ENCODE measurements at places on chromosomes 7 and 10.

DNA sequence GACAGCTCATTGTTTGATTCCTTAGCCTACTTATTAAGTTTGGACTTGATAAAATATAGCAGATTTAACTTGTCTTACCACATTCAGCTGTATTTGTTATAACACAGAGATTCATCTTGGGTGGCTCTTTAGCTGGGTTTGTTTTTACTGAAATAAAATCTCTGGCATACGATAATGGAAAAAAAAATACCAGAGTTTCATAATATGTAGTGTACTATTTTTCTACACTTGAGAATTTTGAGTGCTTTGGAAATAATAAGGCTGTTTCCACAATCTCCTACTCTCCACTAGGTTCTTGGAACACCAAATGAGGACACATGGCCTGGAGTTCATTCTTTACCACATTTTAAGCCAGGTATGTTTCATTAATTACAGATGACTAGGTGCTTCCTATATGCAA is 218.6 kb upstream of the FZD1 start:
- no peak for DNase-seq

DNA sequence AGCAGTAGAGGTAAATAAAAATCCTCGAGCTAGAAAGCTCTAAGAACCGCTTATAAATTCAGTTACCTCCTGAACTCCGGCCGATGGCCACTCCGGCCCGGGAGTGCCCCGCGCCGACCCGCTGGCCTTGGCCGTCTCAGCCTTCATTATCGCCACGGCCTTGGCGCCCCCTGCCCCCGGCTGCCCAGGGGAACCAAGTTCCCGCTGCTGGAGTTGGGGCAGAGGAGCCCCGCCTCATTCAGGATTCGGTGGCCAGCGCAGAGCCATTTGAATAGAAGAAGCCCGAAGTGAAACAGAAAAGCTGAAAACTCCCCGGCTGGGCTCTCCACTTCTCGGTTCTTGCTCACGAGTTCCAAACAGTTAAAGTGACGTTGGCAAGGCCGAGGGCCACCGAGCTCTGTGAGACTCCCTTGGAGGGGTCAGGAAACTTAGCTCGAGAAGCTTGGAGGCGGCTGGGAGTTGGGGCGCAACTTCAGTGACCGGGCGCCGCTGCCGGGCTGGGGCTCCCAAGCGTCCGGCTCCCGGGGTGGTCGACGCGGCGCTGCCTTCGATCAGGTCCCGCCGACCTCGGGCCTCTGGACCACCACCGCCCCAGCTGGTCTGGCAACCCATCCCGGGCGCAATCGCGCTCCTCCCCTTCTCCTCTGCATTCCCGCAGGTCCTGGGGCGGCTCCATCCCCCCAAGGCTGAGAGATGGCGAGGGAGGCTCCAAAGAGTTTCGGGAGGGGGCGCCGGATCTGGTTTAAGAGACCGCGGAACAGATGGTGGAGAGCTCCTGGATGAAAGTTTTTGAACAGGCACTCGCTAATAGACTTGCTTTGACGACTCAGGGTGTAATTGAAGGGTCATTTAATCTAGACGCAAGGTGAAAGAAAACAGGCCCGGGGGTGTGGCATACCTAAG is 5.8 kb upstream of the FEZF1 start:
- DNase-seq: no peak

- no peak for DNase-seq
These were observed 1.4 kb downstream of the CDK5 start for GRCh38 chr7:151056283-151056665.

GRCh38 chr10:50367732-50368131 is 116.4 kb upstream of the ASAH2 start:
- peak; percentile 46 for DNase-seq

GRCh38 chr7:73972614-73973013 is 55.4 kb upstream of the ELN start:
- no peak for DNase-seq

GRCh38 chr10:73433538-73433867 is at the start of gene MSS51:
MSS51 (minus strand) TSS chr10:73433561; CDS start chr10:73428284, 5,277 bp downstream.
- DNase-seq: no peak

DNA sequence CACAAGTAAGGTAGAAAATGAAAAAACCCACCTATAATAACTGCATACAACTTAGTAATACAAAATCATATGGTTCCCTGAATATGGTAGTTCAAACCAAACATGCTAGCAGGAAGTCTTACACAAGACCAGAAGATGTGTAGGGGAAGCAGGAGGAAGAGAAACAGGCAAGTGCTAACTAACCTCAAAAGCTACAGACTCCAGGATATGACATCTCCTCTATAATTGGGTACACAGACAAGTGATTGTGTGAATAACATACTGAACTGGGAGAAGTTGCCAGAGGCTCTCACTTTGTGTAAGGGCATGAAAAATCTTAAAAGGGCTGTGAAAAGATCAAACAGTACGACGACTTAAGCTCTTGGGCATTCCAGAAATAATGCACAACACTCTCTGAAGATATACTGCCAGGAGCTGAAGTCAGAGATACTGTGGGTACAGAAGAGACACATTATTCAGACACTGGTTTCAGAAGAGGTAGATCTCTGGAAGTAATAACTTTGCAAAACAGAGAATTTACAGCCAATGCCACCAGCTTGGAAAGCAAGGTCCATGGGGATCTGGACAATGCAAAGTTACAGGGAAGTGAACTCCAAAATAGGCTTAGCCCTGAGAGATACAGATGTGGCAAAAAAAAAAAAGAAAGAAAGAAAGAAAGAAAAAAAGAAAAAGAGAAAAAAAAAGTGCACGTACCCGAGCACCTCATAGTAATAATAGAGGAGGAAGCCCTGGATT is 767.2 kb downstream of the TNS3 start:
- no peak for DNase-seq

DNA sequence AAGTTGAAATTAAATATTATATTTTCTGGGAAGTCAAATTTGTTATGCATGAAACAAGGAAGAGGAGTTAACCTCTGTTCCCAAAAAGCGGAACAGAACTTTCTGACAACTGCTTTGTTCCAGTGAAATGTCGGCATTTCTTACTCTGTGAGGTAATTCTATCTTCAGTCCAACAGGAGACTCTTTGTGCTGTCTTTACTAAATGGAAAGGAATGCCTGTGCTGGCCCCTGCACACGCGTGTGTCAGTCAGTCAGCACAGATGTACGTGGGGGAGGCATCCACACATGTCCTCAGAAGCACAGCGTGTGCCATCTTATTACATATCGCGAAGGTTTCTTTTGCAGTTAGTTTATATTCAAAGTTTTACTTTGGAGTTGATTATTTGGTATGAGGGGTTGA is 37.5 kb downstream of the NET1 start:
- DNase-seq: no peak

GRCh38 chr7:102291056-102291915 is 4.6 kb downstream of the SH2B2 start:
- DNase-seq: no peak

- DNase-seq: no peak
These were observed 1454.8 kb upstream of the LRRTM3 start for GRCh38 chr10:65470986-65471385.

- no peak for DNase-seq
These were observed 42.4 kb downstream of the PRPF18 start for GRCh38 chr10:13629116-13629515.

- peak; percentile 76 for DNase-seq
These were observed 48.2 kb upstream of the ANKRD1 start for GRCh38 chr10:90969121-90969534.

DNA sequence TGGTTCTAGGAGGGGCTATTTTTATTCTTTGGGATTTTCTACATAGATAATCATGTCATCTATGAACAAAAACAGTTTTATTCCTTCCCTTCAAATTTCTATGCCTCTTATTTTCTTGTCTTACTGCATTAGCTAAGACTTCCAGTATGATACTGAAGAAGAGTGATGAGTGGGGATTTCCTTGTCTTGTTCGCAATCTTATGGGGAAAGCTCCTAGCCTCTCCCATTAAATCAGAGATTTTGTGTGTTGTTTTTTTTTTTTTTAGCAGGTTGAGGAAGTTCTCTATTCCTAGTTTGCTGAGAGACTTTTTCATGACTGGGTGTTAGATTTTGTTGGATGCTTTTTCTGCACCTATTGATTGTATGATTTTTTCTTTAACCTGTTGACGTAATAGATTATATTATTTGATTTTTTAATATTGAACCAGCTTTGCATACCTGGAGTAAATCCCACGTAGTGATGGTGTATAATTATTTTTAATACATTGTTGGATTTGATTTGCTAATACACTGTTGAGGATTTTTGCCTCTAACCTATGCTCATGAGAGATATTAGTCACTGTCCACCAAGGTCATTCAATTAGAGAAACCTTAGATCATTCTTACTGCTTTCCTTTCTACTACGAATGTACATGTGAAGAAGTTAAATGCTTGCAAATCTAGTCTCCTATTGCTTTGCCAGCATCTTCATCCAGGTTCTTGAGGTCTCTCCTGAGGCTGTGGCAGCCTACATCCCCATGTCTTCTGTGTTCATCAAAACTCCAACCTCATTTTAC is 6.5 kb downstream of the ATP5F1C start:
- DNase-seq: no peak

- DNase-seq: no peak
These were observed 8.2 kb upstream of the CYP17A1 start for GRCh38 chr10:102845352-102845902.

GRCh38 chr7:146375170-146375569 is 258.6 kb downstream of the CNTNAP2 start:
- DNase-seq: peak; percentile 38

GRCh38 chr10:97095701-97096260 is 90.0 kb downstream of the SLIT1 start:
- DNase-seq: no peak

DNA sequence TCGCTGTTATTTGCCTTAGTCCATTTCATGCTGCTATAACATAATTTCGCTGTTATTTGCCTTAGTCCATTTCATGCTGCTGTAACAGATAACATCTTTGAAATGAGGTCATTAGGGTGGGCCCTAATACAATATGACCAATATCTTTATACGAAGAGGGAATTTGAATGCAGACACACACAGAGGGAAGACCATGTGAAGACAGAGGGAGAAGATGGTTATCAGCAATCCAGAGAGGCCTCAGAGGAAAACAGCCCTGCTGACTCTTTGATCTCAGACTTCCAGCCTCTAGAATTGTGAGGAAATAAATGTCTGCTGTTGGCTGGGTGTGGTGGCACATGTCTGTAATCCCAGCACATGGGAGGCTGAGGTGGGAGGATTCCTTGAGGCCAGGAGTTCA is 404.9 kb downstream of the TYW1 start:
- no peak for DNase-seq

DNA sequence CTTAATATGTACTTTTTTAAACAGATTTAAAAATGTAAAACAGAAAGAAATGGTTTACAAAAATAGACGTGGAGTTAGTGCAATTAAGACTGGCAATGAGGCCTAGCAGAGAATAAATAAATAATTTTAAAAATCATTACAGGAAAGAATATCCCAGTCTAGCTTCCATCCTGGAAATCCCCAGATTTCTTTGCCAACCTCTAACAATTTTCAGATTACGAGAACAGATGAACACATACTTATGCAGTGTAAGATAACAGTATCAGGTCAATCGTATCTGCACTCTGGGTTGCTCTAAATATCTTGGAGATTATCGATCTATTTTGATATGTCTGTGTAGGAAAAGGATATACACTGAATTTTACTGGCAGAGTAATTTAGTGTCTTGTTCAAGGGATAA is 210.5 kb downstream of the SEMA3A start:
- DNase-seq: peak; percentile 21

- no peak for DNase-seq
These were observed 27.8 kb downstream of the BPGM start for GRCh38 chr7:134674424-134674823.

GRCh38 chr7:33485747-33486493 is 356.6 kb downstream of the BBS9 start:
- no peak for DNase-seq

DNA sequence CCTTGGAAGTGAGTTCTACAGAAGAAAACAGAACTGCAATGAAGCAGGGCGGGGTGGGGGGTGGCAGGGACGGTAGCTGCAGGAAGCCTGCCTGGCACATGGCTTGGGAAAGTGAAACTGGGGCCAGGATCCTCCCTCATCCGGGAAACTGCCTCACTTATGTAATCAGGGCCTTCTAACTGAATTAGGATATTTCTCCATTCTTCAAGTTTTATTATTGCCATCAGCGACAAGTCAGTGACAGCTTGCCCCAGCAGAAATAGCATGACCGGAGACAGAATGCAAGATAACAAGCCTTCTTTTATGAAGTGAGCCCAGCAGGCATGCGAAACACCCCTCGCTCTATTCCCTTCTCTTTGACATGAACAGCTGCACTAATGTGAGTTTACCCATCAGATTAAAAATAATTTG is 77.5 kb upstream of the CACUL1 start:
- DNase-seq: no peak

- DNase-seq: peak; percentile 71
These were observed 20.0 kb downstream of the LRRD1 start for GRCh38 chr7:92158660-92159575.

DNA sequence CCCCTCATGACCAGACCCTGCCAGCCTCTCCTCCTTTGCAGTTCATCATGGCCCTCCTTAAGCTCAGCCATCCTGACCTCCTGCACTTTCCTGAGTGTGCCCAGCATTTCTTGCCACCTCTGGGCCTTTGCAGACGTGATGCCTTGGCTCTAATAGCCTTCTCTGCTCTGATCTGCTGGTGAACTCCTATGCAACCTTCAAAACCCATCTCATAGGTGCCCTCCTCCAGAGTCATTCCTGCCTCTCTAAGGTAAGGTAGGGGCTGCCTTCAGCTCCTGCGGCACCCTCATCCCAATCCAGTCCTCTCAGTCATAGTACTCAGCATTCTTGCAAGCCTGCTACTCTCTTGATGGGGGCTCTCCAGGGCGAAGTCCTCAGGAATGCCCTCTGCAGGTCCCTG is 19.3 kb upstream of the ELN start:
- no peak for DNase-seq

GRCh38 chr7:95646350-95646749 is 50.0 kb upstream of the PDK4 start:
- no peak for DNase-seq

GRCh38 chr7:44244282-44244681 is 43.5 kb downstream of the YKT6 start:
- no peak for DNase-seq

DNA sequence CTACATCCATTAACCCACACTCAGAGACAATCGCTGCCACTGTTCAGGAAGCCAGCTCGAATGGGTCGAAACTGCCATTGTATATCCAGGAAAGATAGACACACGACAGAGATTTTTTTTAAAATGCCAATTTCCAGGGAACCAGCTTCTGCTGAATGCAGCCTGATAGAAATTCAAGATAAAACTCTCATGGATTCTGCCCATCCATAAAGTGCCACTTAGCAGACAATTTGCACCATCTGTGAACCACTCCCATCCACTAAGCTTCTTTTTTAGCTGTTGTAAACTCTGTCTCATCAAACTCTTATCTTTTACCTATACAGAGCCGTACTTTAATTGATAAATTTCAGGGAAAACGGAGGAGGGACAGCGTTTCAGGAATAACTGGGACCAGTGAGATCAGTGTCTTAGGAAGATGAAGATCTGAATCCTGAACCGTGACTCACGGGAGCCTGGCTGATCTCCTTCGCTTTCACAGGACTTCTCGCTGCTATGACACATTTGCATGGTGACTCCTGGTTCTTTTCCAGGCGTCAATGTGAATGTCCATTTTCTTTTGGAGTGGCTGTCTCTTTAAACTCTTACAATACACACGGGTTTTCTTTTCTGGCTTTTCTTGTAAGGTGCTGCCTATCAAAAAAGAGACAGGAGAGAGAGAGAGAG is 103.4 kb downstream of the FAM204A start:
- DNase-seq: peak; percentile 40

- DNase-seq: no peak
These were observed 618.0 kb upstream of the LRRTM3 start for GRCh38 chr10:66307826-66308225.

All from A172 (cell line).